DMS153 (cell line): ENCODE measurements at places on chromosomes 3 and 15.

GRCh38 chr3:175146258-175146657 is 287.1 kb downstream of the NAALADL2 start:
- no peak for DNase-seq

- no peak for DNase-seq
Observed at GRCh38 chr15:38130740-38131498, 121.7 kb upstream of the SPRED1 start.

- no peak for DNase-seq
Observed at GRCh38 chr3:12288182-12289129, at the start of gene PPARG. Gene PPARG, plus strand, starts transcription at chr3:12289070. Its CDS starts 90,642 bp downstream, at chr3:12379712.

- DNase-seq: no peak
Observed at GRCh38 chr3:32956750-32957570, 5.5 kb downstream of the CCR4 start.

DNA sequence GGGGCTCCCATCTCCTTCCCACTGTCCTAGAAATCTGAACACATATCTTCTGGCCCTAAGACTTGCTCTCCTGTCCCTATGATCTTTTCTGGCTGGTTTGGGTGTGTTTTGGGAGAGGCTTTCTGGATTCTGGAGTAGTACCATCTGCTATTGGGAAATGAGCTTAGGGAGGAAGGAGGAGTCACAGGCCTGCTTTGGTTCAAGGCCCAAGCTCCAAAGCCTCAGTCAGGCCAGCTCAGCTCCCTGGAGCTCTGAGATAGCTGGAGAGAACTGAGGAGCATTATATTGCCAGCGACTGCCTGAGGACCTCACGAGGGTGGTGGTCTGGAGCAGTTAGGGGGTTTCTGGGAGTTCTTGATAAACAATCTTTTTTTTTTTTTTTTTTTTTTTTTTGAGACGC is 18.7 kb downstream of the RASGRF1 start:
- DNase-seq: no peak
